ENCODE measurements at places on chromosomes 11 and 22. TPM values are rescaled to one million over a fixed set of nuclear protein-coding genes. Genes with fewer than 3 reads are reported as not detected.

OR5T3 gene
- not detected for total RNA-seq

CDC45 gene
- total RNA-seq = 54.6 TPM

DNA sequence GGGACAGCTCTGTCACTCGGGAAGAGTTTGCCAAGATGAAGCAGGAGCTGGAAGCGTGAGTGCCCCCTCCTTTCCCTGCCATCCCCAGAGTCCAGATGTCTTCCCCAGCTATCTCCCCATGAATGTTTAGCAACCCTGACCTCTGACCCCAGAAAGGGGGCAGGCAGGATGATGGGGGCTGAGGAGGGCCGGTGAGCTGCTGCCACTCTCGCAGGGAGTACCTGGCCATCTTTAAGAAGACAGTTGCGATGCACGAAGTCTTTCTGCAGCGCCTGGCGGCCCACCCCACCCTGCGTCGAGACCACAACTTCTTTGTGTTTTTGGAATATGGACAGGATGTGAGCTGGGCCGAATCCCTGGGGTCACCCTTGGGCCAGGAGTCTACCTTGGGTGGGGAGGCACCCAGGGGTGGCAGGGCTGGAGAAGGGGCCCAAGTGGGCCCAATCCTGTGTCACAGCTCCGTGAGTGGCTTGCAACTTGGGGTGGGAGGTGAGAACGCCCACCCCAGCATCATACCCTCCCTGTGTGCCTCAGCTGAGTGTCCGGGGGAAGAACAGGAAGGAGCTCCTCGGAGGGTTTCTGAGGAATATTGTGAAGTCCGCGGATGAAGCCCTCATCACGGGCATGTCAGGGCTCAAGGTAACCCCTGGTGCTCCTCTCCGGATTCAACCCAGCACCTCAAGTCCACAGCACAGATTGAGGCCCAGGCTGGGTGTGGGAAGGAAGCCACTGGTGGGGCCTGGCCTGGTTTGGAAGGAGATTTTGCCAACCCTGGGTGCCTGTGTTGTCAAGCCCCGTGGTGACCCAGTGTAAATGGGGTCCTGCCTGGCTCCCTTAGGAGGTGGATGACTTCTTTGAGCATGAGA is 7.5 kb downstream of the CFL1 start:
- no peak for DNase-seq

DNA sequence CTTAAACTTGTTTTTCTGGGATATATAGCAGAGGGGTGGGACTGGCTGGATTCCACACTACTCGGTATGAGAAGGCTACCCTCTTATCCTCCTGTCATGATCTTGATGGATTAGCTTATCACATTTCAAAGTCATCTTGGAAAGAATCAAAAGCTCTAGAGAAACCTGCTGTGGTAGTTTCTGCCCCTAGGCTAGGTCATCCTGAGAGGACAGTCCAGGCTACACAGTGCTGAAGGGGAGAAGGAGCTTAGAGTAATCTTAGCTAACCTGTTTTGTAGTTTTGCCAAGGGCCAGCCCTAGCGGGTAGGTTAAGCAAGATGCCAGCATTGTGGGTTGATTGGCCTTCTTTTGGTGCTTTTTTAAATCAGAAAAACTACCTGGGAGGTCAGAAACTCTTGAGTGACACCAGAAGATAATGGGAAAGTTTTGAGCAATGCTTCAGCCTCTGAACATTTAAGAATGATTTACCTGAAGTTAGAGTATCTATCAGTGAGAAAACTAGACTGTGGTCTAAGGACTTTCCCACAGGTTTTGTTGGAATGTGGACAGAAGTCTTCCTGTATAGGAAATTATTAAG is 21.3 kb downstream of the PIWIL4 start:
- no peak for DNase-seq

DNA sequence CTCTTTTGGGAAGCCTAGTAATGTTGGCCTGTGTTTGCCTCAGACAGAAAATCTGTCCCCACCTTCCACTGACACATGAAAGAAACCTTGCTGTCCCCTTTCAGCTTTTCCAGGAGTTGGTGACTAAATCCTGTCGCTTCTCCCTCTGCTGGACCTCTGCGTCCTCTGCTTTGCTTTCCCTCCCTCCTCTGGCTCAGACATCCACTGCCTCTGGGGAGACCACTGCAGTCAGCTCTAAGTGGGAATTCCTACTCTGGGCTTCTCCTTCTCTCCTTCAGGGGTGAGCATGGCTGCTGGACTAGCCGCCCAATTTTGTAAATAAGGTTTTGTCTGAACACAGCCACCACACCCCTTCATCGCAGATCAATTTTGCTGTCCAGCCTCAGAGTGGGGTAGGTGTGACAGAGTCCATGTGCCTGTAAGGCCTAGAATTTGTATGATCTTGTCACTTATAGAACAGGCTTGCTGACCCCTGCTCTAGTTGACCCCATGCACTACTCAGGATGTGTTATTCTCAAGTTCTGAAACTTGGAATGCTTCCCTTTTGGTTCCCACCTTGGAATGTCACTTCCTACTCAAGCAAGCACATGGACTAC is 23.0 kb downstream of the LRRC74B start:
- no peak for DNase-seq

- DNase-seq = no peak
These were observed 269.7 kb downstream of the DYNC2H1 start for GRCh38 chr11:103378931-103379330.

- peak; percentile 62 for DNase-seq
These were observed 15.5 kb upstream of the NNMT start for GRCh38 chr11:114280696-114281095.

- DNase-seq = no peak
These were observed 47.2 kb upstream of the CEP295 start for GRCh38 chr11:93614173-93614722.

DNA sequence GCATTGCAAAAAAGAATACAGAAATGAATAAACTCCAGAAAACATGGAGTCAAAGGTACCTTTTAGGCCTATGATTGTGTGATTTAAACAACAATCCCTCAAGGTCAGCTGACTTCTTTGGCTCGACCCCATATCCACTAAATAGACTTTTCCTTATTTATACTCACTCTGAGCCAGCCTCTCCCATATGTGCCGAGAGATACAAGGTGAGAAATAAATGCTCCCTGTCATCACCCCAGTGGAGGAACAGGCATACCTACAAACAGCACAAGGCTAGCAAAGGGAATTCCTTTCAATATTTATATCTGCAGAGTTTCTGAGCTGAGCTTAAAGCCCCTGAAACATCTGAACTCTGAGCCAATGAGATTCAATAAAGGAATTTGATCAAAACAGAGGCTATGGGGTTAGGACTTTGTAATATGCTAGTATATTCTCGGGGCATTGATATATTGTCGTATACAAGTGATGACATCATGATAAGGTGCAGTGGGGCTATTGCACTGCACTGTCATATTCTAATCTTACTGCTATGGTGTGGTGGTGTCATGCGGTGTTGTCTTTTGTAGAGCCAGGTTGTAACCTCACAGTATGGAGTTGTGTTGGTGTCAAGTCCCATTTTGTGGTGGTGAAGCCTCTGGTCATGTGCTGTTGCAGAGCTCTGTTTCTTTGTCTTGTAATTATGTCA is 56.0 kb upstream of the GALNT18 start:
- DNase-seq = no peak

DNA sequence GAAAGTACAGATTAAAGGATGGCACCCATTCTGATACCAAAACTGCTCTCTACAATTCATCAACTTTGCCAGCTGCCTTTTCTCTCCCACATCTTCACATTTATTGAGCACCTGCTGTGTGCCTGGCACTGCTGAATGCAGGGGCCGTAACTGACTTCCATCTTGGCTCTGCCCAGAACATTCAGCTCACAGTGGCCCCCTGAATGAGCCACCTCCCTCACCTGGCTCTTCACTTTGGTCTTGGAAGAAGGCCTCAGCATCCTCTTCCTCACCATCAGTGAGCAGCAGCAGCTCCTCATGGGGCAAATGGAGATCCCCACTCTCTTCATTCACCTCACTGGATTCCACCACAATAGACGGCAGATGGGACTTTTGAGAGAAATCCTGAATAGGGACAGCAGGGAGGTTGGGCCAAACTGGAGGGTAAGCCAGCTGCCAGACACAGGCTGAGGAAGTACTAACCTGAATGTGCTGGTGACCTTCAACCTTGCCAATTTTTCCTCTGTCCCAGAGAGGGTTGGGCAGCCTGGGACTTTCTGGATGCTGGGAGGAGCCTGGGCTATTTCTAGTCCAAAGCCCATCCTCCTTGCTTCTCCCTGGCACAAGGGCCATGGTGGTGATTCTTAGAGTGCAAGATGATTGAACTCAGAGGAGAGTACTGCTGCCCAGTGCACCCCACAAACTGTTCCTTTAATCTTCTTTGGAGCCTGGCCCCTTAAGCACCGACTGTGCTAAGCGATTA is 1.9 kb upstream of the UQCC3 start:
- DNase-seq = peak; percentile 14

DNA sequence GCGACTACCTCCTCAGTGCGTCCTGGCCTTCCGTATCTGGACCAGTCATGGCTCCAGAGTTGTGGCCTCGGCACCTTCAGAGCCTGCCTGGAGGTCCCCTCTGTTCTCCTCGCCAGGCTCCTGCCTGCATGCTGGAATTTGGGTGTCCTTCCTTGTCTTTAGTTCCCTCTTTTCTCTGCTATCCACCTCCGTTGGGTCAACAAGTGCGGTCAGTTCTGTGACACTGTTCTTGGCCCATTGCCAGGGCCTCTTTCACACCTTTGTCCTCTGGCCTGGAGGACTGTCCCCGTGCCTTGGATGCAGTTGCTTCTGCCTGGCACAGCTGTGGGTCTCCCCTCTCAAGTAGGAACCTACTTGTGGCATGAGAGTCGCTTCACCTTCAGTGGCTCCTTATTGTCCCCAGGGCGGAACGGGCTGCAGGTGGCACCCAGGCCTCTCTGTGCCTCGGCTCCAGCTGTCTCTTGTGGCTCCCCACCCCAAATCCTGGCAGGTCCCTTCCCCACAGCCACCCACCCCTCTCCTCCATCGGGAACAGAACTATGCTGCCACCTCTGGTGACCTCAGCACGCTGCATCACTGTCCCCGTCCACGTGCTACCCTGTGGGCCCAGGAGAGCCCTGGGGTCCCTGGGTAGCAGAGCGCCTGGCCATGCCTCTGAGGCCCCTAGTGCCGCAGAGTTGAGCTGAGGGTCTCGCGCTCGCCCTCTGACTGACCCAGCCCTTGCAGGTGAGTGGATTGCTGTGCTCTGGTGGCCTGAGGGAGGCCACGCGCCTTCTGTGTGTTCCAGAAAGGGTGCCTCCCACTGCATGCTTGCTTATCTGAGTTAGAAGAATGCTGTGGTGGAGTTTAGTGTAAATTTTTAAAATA is 4.7 kb downstream of the DGCR8 start:
- DNase-seq = no peak

GRCh38 chr11:103798446-103798845 is 238.0 kb upstream of the DDI1 start:
- no peak for DNase-seq

- no peak for DNase-seq
These were observed 1.3 kb upstream of the ZBTB16 start for GRCh38 chr11:114058026-114058706.

DNA sequence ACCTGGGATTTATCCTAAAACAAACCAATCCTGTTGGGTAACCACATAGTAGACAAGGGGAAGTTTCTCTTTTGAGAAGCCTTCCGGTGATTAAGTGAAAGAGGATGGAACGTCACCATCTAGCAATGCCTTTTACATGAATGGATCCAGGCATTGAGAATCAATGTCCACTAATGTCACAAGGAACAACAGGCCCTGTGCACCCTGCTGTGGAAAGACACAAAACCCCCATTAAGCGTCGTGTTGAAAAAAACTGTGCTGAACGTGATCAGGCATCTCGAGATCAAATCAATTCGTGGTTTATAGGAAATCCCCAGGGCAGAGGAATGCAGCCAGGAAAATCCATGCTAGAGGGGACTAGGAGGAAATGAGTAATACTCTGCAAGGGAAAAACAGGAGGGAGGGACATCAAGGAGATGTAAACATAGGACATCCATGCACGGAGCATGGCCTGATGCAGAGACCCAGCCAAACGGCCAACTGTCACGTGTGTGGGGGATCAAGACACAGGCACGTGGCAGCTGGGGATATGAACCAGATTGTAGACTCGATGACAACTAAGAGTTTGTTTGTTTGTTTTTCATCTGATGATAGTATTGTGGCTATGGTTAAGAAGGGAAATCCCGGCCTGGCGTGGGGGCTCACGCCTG is 38.6 kb upstream of the CARS1 start:
- no peak for DNase-seq

DNA sequence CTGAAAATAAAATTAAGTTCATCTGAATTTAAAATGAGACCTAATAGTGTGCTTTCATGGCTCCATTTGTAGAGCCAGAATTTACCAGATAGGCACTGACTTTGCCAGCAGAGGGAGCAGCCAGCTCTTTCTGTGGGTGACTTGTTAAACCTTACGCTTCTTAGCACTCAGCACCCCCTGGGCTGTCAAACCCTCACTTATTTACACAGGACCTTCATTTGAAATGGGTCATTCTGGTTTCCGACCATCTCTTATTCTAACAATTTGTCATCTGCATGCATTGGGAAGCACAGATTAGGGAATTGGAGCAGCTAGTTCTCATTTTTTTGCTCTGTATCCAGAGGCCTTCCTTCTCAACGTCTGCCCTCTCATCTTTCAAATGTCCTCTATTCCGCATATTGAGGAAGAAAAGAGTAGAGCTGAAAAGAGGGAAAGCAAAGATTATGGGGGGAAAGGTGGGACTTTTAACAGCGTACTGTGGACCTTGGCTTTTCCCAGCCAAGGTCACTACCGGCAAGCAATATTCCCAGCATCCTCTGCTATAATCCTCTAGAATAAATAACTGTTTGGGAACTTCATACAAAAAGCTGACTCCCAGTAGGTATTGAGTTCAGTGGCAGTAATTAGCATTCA is 3.1 kb downstream of the ASRGL1 start:
- DNase-seq = no peak

GRCh38 chr11:47723041-47723440 is 7.9 kb upstream of the AGBL2 start:
- no peak for DNase-seq

GRCh38 chr11:20715464-20715863 is 46.1 kb downstream of the NELL1 start:
- no peak for DNase-seq

DNA sequence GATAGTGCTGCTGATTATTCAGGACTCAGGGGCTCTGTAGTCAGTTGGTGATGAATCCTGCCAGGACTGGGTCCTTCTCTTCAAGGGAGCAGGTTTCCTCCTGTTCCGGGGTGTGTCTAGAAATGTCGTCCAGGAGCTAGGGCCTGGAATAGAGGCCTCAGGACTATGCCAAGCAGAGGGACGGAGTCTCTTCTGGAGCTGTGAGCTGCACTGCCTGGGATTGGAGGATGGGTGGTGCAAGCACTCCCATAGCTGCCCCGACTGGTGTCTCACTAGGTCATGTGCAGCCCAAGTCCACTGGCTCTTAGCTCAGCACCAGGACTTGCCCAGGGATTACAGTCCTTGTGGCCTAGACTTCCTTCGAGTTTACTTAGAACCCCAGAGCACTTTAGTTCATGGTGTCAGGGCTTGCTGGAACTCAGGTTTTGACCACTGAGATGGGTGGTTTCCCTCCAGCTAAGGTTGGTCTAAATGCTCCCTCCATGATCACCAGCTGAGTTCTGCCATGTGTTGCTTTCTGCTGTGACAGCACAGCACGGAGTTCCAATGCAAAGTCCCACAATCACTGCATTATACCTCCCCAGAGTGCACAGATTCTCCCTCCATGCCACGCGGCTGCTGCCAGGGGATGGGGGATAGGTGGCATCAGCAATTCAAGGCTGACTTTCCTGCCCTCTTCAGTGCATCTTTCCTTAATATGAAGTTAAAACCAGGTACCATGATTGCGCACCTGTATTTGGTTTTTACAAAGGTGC is 42.6 kb upstream of the SHANK2 start:
- DNase-seq = no peak
